Hepatic stellate cell (primary cell): ENCODE measurements at places on chromosomes 1 and 21.
A peak's percentile ranks its signal among the peaks of the same experiment; 100 is the strongest.

DNA sequence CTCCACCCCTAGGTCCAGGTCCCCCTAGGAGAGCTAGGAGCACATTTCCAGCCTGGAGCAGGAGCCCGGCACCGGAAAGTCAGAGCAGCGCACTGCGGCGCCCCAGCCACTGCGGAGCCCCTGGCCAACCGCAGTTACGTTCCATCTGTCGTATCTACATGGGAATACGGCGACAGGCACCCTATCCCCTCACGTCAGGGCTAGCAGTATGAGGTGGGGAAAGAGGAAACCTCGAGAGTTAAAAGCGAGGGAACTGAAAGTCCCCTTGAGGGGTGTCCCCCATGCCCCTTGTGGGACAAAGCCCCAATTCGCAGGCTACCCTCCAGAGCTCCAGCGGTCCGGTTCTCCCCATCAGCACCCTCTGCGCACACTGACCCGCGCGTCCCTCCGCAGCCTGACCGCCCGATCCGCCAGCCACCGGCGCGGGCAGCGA is 995 bp downstream of the COLGALT2 start:
- peak; percentile 60 for DNase-seq

DNA sequence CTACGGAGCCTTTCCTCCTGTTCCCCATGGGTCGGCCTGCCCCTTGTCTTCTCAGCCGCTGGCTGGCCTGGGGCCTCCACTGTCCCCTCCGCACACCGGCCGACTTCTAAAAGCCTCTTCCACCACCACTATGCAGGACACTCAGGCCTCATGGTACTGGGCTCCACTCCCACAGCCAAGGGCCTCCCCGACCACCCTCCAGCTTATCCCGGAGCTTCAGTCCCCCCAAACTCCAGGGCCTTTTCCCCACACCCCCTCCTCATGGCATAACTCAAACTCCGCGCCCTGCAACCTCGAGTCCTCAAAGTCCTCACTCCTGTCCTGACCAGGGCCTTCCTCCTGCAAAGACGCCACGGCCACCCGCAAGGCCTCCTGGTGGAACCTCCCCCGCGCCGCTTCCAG is 2.0 kb downstream of the LRRC41 start:
- DNase-seq: peak; percentile 45

DNA sequence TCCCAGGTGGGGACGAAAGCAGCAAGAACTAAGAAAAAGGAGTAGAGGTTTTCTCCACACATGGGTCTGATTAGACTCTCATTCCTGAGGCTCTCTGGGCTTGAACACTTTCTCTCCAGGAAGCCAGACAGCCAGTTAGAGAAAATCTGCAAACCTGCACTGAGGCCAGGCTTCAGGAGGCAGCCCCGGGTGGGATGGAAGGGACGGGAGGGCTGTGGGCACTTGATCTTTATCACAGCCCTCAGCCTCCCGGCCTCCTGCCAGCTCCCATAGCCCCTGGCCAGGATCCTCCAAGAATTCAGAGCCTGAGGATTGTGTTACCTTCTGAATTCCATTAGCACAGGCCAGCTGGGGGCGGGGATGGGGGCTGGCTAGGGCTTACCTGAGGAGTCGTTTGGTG is 40.1 kb downstream of the SERTAD4 start:
- no peak for DNase-seq

DNA sequence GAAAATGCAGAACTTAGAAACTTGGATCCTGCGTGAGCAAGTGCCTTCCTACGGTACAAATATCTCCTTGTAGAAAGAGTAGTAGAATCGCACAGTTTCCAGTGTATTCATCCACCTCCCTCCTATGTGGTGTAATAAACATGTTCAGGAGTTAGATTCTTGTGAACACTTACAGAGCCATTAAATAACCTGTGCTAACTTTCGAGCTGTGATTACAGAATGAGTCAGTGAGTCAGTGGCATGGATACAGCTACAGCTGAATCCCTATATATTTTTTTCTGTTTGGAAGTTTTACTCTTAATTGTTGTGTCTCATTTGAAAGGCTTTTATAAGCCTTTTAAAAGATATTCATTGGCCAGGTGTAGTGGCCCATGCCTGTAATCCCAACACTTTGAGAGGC is 148.7 kb downstream of the EDEM3 start:
- DNase-seq: no peak

GRCh38 chr21:36479415-36480402 is at the start of gene CLDN14:
TSS of gene CLDN14 (minus strand) at chr21:36480122. CDS start at chr21:36461695, 18,427 bp downstream.
- DNase-seq: no peak

- DNase-seq: no peak
These were observed 27.4 kb downstream of the MRPS6 start for GRCh38 chr21:34100790-34101189.

DNA sequence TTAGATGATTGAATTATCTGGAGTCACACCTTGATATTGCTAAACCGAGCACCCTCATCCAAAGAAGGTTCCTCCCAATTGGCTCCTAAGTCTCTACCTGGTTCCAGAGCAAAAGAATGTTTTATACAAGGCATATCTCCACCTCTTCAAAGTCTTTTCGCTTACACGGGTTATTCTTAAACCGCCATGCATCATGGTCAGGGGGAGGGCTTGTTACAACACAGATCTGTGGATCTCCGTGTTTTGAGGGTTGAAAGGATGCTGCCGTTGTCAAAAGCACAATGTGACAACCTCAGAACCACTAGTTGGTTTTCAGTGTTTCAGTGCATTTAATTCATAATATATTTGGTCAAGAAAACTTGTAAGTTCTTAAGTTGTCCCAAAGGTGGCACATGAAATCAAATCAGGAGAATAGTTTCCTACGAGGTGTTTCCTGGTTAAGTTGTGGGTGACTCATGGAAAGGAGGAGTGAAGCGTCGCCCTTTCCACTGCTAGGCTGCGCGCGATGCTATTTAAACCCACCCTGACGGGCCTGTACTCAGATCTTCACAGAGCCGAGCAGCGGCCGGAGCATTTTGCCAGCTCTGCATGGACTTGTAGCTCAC is 1531.6 kb upstream of the TPTE start:
- DNase-seq: no peak

DNA sequence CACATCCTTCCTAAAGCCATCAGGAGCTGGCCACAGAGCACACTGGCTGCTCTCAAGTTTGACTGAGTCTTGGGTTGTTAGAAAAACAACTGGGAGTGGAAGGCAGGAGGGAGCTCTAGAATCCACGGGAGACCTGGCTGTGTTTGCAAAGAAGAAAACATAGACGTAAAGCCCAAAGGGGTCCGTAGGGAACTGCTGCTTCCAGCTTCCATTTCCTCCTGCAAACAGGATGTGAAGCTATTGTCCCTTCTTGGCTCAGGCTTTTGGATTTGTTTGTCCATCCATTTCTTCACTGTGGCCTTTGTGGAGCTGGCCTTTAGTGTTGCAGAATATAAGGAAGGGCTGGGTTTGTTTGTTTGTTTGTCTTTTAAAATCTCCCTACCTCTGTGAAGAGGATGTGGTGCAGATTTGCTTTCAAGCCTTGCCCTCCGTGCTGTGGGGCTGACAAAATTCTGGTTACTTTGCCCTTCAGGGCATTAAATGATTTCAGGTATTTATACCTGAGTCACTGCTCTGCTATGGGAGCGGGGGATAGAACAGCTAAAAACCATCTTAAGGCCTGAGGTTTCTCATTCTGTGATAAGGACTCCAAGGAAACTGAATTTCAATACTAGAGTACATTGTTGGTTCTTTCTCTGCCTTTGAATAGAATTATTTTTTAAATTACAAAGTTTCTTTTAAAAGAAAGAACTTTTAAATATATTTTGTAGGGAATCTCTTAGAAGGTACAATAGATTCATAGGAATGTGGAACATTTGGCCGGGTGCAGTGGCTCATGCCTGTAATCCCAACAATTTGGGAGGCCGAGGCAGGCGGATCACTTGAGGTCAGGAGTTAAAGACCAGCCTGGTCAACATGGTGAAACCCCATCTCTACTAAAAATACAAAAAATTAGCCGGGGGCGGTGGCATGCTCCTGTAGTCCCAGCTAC is 74.3 kb downstream of the MPZL1 start:
- DNase-seq: no peak

- no peak for DNase-seq
These were observed 13.3 kb upstream of the ATF3 start for GRCh38 chr1:212595229-212595628.

GRCh38 chr1:77757603-77758002 is 2.0 kb downstream of the USP33 start:
- DNase-seq: peak; percentile 44

DNA sequence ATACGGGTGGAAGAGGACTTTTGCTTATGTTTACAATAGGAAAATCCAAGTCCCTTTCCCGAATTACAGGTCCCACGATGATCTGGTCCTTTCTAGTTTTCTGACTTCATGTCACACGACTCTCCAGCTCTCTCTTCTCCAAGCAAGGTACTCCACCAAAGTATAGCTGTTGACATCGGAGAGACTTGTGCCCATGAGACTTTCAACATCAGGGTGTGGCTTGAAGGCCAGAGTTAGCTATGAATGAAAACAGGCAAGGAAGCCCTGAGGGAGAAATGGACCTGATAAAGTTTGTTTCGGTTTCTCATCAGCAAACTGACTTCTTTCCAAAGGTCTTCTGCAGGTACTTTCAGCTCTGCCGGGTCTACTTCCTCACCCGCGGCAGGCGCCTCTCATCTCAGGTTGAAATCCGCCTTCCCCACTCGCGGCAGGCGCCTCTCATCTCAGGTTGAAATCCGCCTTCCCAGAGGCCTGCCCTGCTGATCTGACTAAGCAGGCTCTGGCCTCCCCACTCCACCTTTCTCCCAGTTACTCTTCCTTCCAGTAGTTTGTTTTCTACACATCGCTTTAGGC is 2.1 kb upstream of the PER3 start:
- no peak for DNase-seq

DNA sequence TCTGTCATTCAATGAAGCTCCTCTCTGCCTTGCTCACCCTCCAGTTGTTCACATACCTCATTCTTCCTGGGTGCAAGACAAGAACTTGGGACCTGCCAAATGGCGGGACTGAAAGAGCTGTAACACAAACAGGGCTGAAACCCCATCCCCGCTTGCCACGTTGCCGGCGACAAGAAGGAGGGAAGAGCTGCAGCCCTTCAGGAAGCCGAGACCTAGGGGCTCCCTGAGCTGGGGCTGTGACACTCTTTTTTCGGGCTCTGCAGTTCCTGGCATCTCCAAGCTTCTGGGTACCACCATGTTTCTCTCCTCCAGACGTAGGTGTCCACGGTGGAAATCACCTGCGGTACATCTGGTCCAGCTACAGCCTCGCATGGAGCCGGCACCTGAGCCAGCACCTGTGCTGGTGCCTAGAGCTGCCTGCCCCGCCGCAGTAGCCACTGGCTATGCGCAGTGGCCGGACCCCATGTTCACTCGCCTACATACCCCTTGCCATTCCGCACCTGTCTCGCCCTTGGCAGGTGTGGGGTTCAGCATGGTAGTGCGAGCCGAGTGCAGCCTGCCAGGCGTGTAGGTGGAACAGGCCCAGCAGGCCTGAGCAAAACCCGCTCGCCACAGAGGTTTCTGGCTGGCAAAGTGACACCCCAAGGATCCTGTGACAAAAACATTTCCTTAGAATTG is 367.0 kb upstream of the NEGR1 start:
- no peak for DNase-seq

- DNase-seq: no peak
These were observed 23.8 kb downstream of the DENND2D start for GRCh38 chr1:111176678-111177077.

DNA sequence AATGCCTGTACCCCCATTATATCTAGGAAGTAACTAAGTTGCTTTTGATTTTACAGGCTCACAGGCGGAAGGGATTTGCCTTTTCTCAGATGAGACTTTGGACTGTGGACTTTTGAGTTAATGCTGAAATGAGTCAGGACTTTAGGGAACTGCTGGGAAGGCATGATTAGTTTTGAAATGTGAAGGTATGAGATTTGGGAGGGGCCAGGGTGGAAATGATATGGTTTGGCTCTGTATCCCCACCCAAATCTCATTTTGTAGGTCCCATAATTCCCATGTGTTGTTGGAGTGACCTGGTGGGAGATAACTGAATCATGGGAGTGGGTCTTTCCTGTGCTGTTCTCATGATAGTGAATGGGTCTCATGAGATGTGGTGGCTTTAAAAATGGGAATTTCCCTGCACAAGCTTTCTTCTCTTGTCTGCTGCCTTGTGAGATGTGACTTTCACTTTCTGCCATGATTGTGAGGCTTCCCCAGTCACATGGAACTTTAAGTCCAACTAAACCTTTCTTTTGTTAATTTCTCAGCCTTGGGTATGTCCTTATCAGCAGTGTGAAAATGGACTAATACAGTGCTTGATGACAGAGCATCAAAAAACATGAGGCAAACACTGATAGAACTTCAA is 1119.5 kb downstream of the PLA2G4A start:
- no peak for DNase-seq

DNA sequence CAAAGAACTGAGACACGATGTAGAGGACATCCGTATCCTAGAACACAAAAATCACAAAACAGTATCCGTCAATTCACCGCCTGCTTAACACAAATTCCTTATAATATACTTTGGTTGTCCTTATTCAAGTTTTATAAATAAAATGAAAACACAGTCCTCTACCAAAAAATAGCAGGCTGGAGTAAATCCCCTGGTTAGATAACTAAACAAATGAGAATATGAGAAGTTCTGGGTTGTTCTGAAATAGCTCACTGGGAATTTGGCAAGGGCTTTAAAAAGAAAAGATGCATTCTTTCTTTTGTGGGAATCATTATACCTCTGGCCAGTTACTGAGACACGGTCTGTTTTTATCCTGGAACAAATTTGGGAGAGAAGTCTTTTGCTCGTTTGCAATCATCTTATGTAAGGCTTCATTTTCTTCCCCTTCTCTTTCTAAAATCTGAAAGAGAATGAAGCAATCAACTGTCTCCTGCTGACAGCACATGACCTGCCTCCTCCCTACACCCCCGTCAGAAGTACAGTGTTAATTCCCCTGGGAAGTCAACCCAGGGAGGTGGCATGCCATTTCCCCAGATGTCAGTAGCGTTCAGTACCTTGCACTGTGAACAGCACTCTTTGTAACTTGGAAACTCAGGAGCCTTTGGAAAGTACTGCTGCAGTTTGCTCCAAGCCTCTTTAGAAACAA is 37.1 kb upstream of the RAP1GAP start:
- DNase-seq: peak; percentile 9

DNA sequence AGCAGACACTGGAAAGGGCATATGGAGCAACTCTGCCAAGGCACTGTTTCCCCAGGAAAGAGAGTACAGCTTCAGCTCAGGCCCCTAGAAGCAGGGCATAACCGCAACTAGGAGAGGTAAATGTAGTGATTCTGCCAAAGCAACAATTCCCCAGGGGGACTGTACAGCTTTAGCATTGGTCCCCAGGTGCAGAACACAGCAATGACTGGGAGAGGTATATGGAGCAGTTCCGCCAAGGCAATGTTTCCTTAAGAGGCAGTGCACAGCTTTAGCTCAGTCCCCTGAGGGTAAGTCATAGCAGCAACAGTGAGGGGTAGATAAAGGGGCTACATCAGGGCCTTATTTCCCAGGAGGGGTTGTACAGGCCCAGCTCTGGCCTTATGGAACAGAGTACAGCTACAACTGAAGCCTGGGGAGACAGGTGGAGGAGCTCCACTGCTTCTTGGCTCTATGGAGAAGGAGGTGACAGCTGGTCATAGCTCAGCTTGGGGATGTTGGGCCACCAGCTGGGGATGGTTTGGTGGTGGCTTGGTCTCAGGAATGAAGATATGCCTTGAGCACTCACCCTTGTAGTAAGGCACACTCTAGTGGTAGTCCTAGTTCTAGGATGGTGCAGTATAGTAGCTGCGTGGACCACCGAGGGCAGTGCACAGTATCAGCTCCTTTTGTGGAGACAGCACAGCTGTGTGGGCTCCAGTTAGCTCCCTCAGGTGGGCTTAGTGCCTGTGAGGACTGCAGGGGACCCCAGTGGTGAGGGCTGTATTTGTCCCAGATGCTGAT is 582.7 kb downstream of the PTPRC start:
- no peak for DNase-seq
